Left ventricle myocardium inferior (tissue), 1 donor: ENCODE measurements at places on chromosomes 1 and 21. TPM values are rescaled to one million over a fixed set of nuclear protein-coding genes. Genes with fewer than 3 reads are reported as not detected.

MFSD2A gene
- total RNA-seq = 0.22 TPM

GPR157 gene
- 48.4 TPM for total RNA-seq

NTMT2 gene
- total RNA-seq = 5.7 TPM

C1QB gene
- 96.2 TPM for total RNA-seq

BSND gene
- total RNA-seq = not detected

CHD5 gene
- total RNA-seq = 0.19 TPM

VASH2 gene
- total RNA-seq = 1.2 TPM

OR6N1 gene
- not detected for total RNA-seq

TXNDC12 gene
- total RNA-seq = 25.7 TPM

KCNJ15 gene
- 0.30 TPM for total RNA-seq

TRIM62 gene
- 2.3 TPM for total RNA-seq

SLC25A34 gene
- 34.0 TPM for total RNA-seq

RNU1-4 gene
- total RNA-seq = 6,072 TPM

GBP5 gene
- 0.44 TPM for total RNA-seq

FAM72C gene
- total RNA-seq = not detected

REN gene
- not detected for total RNA-seq

NR0B2 gene
- total RNA-seq = 7.2 TPM
